Right cardiac atrium (tissue), 5 donors: ENCODE measurements at places on chromosomes 5 and 9. TPM values are rescaled to one million over a fixed set of nuclear protein-coding genes. Genes with fewer than 3 reads are reported as not detected.
A peak's percentile ranks its signal among the peaks of the same experiment; 100 is the strongest.

Gene FBLL1
- not detected for total RNA-seq

Gene CDC20B
- not detected for total RNA-seq

Gene SPINK7
- total RNA-seq = not detected

Gene SYNPO
- total RNA-seq = 675 TPM

Gene CCDC192
- not detected for total RNA-seq

Gene TNFSF8
- total RNA-seq = 0.86 TPM

Gene BRINP1
- 1.1 TPM for total RNA-seq

Gene ATP10B
- not detected for total RNA-seq

DNA sequence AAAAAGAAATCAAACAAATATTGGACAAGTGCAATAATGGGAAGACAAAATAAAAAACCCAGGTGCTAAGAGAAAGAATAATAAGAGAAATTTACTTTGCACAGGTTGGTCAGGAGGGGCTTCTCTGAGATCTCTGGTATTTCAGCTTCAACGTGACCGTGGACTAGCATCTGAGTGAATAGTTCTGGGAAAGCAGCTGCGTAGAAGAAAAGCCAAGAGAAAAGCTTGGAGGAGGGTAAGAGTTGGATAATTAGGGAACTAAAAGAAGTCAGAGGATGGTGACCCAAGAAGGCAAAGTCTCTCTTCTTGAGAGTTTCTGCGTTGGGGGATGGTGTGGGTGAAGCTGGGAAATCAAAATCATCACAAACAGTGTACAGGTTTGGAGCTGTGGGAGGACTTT is 41.6 kb downstream of the YIPF5 start:
- DNase-seq = no peak

- no peak for DNase-seq
Measured at GRCh38 chr5:39484673-39485072, 59.9 kb upstream of the DAB2 start.

- DNase-seq = no peak
Measured at GRCh38 chr9:18385696-18386490, 88.1 kb upstream of the ADAMTSL1 start.

- no peak for DNase-seq
Measured at GRCh38 chr5:125410537-125411070, 664.2 kb upstream of the ZNF608 start.

DNA sequence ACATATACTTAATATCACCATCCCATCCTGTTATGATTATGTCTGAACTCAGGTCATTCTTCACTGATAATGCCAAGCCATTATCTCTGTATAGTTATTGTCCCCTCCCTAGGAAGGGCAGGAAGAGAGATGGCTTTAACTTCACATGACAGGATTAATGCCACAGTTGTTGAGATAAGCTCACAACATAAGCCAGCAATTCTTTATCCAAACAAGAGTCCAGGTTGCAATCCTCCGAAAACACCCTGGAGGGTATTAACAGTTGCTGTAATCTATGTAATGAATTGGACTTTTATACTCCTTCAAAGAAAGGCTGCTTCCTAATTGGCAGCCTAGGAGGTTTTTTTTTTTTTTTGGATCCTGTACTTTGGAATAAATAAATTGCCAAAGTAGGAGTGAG is 779.4 kb downstream of the SEMA5A start:
- no peak for DNase-seq

GRCh38 chr5:80225934-80226326 is 29.9 kb downstream of the SERINC5 start:
- no peak for DNase-seq

GRCh38 chr5:160029540-160030139 is 20.7 kb downstream of the TTC1 start:
- DNase-seq = no peak

GRCh38 chr5:178445534-178445933 is 144.7 kb downstream of the COL23A1 start:
- no peak for DNase-seq

DNA sequence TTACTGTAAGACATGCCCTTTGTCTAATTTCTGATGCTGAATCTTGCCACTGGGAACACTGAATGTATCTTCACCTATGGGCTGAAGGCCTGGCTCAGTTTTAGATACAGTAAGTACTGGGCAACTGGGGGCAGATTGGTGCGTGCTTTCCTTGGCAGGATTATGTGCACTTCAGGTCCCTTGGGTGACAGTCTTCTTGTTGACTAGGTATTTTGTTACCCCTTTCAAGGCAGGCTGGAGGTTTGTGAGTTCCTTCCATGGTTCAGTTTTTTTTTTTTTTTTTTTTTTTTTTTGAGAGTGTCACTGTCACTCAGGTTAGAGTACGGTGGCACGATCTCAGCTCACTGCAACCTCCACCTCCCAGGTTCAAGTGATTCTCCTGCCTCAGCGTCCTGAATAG is 7.6 kb downstream of the ZMAT2 start:
- no peak for DNase-seq

GRCh38 chr5:151146061-151146460 is 11.5 kb downstream of the ANXA6 start:
- DNase-seq = no peak

DNA sequence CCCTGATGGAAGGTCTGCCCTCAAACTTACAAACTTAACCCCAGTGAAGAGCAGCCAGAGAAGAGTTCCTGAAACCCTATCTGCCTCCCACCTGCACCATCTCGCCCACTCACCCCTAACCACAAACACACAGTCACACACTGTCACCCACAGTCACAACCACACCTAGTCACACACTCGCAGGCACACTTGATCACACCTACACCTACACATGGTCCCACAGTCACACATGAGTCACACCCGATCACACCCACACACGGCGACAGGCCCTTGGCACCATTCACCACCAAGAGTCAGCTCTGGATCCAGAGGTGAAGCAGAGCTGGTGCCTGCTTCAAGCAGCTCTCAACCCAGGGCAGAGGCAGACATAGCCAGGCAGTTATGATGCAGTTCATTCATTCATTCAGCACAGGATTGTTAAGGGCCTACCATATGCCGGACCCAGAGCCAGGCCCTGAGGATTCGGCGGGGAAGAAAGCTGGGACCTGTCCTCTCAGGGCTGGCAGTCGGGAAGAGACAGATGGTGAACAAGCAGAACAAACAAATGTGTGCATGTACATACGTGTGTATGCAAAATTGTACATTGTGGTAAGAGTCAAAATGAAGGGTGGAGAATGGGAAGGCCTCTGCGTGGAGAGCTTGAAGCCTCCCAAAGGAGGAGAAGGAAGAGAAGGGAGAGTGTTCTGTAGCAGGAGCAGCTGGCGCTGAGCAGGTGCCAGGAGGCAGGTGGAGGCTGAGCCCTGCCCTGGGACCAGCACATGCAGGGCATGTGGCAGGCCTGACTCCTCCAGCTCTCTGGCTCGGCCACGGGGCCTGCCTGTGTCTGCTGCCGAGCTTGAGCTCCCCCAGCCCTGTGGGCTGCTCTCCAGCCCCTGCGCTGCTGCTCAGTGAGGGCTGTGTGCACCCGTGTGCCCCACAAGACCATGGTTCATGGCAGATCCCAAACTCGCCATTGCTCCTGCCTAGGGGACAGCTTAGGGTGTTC is 6.4 kb downstream of the TSPAN17 start:
- DNase-seq = no peak

GRCh38 chr5:174191850-174192655 is 146.5 kb downstream of the NSG2 start:
- no peak for DNase-seq

GRCh38 chr5:35626108-35626507 is 8.4 kb downstream of the SPEF2 start:
- DNase-seq = no peak

- DNase-seq = no peak
Measured at GRCh38 chr5:133203317-133204305, 151.8 kb downstream of the HSPA4 start.

- DNase-seq = no peak
Measured at GRCh38 chr9:18923167-18923566, 109.8 kb downstream of the SAXO1 start.

DNA sequence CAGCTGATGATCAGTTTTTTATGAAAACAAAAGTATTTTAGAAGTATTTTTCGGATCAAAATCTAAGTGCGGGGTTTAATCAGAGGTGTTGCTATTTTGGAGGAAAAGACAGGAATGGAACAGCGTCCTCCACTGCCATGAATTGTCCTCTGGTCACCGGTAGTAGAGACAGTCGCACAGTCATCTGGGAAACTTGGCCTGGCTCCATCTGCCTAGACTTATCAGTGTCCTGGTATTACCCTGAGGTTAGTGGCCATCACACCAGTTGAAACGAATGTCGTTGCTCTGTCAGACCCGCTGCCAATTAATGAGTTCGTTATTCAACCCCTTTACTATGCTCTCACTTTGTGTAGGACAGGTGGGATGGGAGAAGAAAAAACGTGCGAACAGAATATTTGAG is 8.2 kb downstream of the TLX3 start:
- no peak for DNase-seq

DNA sequence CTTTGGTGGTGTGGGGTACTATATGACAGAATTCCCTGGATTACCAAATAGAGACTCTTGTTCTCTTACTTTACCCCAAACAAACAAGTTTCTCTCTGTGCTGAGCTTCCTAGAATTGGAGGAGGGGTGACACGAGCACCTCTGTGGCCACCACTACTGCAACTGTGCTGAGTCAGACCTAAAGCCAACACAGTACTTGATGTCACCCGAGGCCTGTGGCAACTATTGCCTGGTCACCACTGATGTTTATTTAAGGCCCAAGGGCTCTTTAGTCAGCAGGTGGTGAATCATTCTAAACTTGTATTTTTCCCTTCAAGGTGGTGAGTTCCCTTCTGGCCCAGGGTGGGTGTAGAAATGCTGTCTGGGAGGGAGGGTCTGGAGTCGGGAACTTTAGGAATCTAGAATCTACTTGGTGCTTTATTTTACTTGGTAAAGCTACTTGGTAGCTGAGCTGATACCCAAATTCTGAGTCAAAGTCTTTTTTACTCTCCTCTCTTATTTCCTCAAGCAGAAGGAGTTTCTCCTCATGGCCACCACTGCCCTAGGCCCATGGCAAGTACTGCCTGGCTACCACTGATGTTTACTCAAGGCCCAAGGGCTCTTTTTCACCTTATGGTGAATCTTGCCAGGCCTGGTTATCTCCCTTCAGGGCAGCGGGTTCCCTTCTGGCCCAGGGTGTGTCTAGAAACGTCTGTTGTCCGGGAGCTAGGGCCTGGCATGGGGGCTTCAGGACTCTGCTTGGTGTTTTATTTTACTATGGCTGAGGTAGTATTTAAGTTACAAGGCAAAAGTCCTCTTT is 9.8 kb downstream of the LURAP1L start:
- DNase-seq = no peak

GRCh38 chr5:159850160-159850559 is 66.1 kb upstream of the ADRA1B start:
- DNase-seq = no peak

- DNase-seq = peak; percentile 78
Measured at GRCh38 chr5:10563110-10563944, 543 bp upstream of the ANKRD33B start.

DNA sequence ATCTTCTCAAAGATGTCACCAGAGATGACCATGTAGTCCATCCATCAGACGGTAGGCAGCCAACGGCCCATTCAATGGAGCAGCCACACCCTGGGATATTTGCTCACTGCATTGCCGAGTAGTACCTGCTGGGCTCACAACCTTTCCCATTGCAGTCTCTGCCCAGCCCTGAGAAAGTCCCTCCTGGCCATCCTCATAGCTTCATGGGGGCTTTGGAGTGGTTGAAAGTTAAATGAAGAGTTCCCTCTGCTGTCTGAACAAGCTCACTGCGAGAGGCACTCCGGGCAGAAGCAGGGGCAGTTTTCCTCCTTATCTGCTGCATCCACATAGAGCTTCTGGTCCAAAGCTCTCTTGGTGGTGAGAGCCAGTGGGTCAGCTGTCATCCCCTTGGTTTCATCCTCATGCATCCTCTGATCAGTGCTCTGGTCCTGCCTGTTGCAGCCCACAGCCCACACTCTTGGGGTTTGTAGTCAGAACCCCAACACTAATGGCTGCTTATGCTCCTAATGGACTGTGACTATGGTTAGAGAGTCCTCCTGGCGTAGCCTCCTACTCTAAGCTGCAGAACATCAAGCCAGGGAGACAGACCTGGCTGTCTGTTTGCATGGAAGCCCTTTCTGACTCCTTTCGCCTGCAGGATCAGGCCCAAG is 23.3 kb downstream of the TNFSF8 start:
- DNase-seq = no peak
